ENCODE measurements at places on chromosomes 1 and 21.

- H3K4me3 ChIP-seq = no peak overlapping the region
- no peak overlapping the region for H3K27ac ChIP-seq
- H3K4me1 ChIP-seq = peaks cover 3% of the 10 kb centered on the region
Observed at GRCh38 chr21:26070822-26071425, 99.6 kb downstream of the APP start.

- no peak overlapping the region for H3K27ac ChIP-seq
- H3K27me3 ChIP-seq = no peaks in the 10 kb centered on the region
- H3K4me3 ChIP-seq = no peak overlapping the region
- 0 out of 2 replicates have a peak, but pooled peaks cover 3% of the 10 kb centered on the region for H3K4me1 ChIP-seq
Observed at GRCh38 chr21:45488931-45489721, 53.1 kb downstream of the SLC19A1 start.

DNA sequence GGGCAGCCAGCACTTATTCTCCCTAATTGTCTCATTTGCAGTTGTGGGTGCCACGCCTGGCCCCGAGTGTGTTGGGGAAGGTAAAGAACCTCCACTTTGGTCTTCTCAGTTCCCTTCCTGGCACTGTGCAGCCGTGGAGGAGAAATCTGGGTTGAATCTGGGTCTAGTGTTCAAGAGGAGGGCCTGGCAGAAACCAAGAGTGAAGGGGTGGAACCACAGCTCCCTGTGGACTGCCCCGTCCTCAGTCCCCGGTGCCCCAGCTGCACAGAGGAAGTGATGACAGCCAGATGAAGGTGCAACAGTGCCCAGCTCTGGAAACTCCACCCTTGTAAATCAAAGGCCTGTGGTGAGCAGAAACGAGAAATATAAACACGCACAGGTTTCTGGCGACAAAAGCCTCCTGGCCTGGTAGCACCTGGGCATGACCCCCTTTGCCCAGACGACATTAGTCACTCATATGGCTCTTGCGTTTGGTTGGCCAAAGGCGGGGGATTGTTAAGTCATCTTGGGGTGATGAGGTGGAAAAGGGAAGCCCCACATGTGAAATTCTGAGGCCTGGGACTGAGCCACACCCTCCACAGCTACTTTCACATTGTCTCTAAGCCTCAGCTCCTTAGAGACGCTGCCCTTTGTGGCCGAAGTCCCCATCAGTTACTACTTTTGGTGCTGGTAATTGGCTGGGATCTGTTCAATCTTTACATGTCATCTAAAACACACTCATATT lies 4.2 kb upstream of the ECE1 start:
- H3K4me3 ChIP-seq = no peak overlapping the region
- no peaks in the 10 kb centered on the region for H3K36me3 ChIP-seq
- no peak for DNase-seq
- no peak overlapping the region for H3K27ac ChIP-seq

- DNase-seq = no peak
- H3K27me3 ChIP-seq = no peaks in the 10 kb centered on the region
- H3K4me3 ChIP-seq = no peak overlapping the region
- H3K27ac ChIP-seq = no peak overlapping the region
- 0 out of 2 replicates have a peak, but pooled peaks cover 5% of the 10 kb centered on the region for H3K4me1 ChIP-seq
Observed at GRCh38 chr1:90346757-90347156, 351.8 kb downstream of the ZNF326 start.

GRCh38 chr1:10629091-10629815 lies 154.5 kb downstream of the PEX14 start:
- H3K4me3 ChIP-seq = no peak overlapping the region
- no peaks in the 10 kb centered on the region for H3K4me1 ChIP-seq
- H3K27ac ChIP-seq = no peak overlapping the region
- no peak for DNase-seq

DNA sequence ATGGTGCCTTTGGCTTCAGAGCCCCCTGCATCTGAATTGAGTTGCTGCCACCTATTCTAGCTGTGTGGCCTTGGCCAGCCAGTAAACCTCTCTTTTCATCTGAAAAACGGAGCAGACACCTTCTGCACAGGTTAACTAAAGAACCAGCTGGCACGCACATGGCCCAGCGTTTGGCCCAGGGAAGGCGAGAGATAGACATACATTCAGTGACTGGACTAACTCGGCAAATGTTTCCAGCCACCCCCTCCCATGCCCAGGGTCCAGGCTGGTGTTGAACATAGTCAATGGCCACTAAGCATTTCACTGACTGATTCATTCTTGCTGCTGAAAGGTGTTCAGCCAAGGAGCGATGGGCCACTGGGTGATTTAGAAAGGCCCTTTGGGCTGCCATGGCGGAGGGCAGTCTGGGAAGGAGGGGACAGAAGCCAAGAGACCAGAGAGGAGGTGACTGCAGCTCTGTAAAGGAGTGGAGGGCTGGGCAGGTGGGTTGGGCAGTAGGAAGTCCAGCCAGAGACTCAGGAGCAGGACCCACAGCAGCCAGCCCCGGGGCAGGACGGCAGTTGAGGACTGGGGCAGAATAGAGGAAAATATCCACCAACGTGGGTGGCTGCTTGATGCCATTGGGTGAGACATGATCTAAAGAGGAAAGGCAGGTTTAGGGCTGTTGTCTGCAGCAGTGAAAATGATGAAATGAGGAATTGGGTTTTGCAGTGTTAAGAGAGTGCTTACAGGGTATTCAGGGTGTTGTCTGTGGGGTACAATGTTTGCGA lies 184.3 kb downstream of the HIVEP3 start:
- DNase-seq = no peak
- no peaks in the 10 kb centered on the region for H3K27me3 ChIP-seq
- H3K36me3 ChIP-seq = no peaks in the 10 kb centered on the region
- H3K27ac ChIP-seq = no peak overlapping the region

DNA sequence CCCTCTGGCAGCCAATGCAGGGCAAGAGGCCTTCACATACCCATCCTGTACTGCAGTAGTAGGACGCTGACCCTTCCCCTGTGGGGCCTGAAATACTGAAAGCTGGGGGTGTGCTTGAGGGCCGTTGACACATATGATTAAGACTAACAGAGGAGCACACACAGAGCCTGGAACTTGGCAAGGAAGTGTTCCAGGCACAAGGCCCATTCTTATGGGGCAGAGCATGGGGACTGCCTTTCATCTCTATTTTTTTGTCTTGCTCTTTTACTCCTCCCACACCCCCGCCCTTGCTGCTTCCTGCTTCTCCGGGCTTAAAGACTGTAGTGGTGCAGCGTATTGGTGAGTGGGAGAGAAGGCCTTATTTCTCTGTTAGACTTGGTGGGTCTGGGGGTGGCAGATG lies 137.4 kb downstream of the BACH1 start:
- H3K27me3 ChIP-seq = no peaks in the 10 kb centered on the region
- H3K27ac ChIP-seq = no peak overlapping the region
- no peak overlapping the region for H3K4me3 ChIP-seq
- peaks cover 2% of the 10 kb centered on the region for H3K36me3 ChIP-seq
- no peak for DNase-seq

GRCh38 chr1:229032375-229032774 lies 238.5 kb upstream of the RAB4A start:
- H3K27ac ChIP-seq = no peak overlapping the region
- DNase-seq = no peak
- no peaks in the 10 kb centered on the region for H3K36me3 ChIP-seq
- no peaks in the 10 kb centered on the region for H3K27me3 ChIP-seq
- no peak overlapping the region for H3K4me3 ChIP-seq

GRCh38 chr1:234633246-234634003 lies 23.4 kb upstream of the IRF2BP2 start:
- H3K36me3 ChIP-seq = no peaks in the 10 kb centered on the region
- H3K27me3 ChIP-seq = no peaks in the 10 kb centered on the region
- peaks cover 10% of the 10 kb centered on the region for H3K4me1 ChIP-seq
- no peak overlapping the region for H3K4me3 ChIP-seq

DNA sequence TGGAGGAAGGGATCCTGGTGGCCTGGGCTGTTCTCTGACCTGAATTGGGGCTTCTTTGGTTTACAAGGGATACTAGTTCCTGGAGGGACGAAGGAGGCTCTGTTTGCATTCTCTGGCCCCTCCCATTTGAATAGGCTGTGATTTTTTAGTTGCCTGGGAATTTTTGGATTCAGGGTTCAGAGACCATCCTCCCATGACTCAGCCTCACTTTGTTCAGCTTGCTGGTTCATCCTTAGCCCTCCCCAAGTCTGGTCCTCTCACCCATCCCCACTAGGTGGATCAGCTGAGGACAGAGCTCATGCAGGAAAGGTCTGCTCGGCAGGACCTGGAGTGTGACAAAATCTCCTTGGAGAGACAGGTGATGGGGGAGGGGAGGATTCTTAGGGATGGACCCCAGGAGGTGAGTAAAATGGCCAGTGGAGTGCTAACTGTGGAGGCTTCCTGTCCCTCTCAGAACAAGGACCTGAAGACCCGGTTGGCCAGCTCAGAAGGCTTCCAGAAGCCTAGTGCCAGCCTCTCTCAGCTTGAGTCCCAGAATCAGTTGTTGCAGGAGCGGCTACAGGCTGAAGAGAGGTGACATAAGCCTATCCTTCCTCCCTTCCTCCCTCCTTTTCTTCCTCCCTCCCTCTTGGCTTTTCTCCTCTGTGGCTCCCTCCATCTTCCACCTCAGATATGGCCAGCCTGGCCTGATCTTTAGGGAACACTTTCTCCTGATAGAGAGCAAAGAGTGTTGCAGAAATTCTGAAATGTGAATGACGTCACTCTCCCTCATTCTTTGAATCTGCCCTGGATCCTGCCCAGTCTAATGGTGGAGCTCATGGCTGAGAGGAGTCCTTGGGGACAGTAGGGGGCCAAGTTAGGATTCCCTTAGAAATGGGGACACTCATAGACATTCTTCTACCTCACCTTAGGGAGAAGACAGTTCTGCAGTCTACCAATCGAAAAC lies 4.5 kb upstream of the TUFT1 start:
- H3K4me1 ChIP-seq = peaks cover 8% of the 10 kb centered on the region
- H3K27ac ChIP-seq = no peak overlapping the region
- no peak for DNase-seq
- no peak overlapping the region for H3K4me3 ChIP-seq
- H3K27me3 ChIP-seq = no peaks in the 10 kb centered on the region

DNA sequence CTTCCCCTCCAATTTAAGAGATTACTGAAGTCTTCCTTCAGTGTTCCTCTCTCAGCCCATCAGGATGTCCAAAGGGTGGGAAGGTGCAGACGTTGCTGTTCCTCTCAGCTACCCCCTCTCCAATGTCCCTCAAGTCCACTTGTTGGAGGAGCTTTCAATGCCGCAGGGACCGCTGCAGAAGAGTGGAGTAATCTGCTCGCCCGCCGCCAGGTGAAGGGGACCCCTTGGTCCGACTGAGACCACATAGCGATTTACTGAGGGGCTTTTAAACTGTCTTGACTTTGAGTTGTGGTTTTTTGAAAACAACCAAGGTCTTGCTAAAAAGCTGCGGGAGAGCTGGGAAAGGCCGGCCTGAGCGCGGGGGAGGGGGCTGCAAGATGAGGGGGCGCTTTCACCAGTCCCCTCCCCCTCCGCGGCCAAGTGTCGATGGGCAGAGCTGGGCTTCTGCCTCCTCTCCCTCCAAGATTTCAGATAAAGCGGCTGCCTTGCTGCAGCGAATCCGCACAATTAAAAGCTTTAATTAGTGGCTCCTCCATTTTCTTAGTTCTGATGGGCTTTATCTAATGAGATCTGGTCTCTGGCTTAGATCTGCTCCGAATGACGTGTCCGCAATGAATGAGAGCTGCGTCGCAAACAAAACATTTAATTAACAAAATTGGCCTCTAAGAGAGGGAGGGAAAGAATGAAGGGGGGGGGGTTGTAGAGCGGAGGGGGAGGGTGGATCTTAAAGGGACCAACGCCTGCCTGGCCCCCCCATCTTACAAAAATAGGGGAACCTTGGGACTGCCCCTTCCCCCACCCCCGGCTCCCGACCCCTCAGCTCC lies 5.9 kb downstream of the LMO4 start:
- peaks cover 49% of the 10 kb centered on the region for H3K36me3 ChIP-seq
- peak; percentile 17 for DNase-seq

GRCh38 chr1:156434989-156435544 lies 65.5 kb downstream of the MEF2D start:
- no peaks in the 10 kb centered on the region for H3K4me1 ChIP-seq
- H3K27me3 ChIP-seq = peaks cover 11% of the 10 kb centered on the region
- H3K36me3 ChIP-seq = no peaks in the 10 kb centered on the region
- H3K27ac ChIP-seq = no peak overlapping the region
- H3K4me3 ChIP-seq = no peak overlapping the region

DNA sequence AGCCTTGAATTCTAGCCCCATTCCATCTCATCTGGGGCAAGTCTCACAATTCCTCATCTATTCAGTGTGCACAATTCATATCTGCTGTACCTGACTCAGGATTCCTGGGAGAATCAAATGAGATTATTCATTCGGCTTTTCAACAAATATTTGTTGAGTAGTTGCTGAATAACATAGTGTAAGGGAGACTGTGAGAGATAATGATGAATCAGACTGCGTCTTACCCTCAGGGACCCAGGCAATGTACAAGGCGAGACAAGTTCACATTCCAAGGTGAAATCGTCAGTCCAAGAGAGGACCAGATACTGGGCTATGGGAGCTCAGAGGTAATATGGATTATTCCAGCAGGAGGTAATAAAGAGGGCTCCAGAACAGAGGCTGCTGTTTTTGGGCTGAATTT lies 67.8 kb upstream of the SMYD2 start:
- H3K36me3 ChIP-seq = no peaks in the 10 kb centered on the region
- no peak overlapping the region for H3K27ac ChIP-seq
- no peak overlapping the region for H3K4me3 ChIP-seq
- no peak for DNase-seq
- no peaks in the 10 kb centered on the region for H3K27me3 ChIP-seq
- no peaks in the 10 kb centered on the region for H3K4me1 ChIP-seq

GRCh38 chr1:86114816-86115400 lies 41.7 kb downstream of the COL24A1 start:
- DNase-seq = no peak
- no peak overlapping the region for H3K4me3 ChIP-seq

- peak overlapping the region; percentile 72 for H3K4me3 ChIP-seq
- peak; percentile 45 for DNase-seq
- no peaks in the 10 kb centered on the region for H3K27me3 ChIP-seq
- H3K4me1 ChIP-seq = peaks cover 43% of the 10 kb centered on the region
- no peaks in the 10 kb centered on the region for H3K36me3 ChIP-seq
Observed at GRCh38 chr1:41661428-41662060, 177.1 kb upstream of the EDN2 start.

- no peaks in the 10 kb centered on the region for H3K36me3 ChIP-seq
- no peak overlapping the region for H3K4me3 ChIP-seq
Observed at GRCh38 chr1:64692911-64693310, 52.0 kb upstream of the RAVER2 start.

- peak; percentile 24 for DNase-seq
- no peaks in the 10 kb centered on the region for H3K27me3 ChIP-seq
Observed at GRCh38 chr1:204450461-204451257, 39.0 kb upstream of the PPP1R15B start.

DNA sequence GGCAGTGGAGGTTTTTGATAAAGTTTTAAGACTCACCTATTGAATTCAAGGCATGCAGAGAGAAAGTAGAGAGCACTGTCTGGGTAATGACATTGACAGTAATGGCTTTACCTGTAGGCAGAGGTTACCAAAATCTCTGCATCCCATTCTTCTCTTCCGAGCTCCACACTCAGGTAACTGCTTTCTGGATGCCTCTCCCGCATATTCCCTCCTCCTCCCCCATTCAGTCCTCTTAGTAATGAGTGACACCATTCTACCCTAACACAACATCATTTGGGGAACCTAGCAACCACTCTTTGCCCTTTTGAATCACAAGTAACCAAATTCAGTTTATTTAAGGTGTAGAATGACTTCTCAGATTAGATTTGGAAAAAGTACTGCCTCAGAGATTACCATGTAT lies 56.5 kb downstream of the DYRK1A start:
- peaks cover 19% of the 10 kb centered on the region for H3K36me3 ChIP-seq
- no peak overlapping the region for H3K27ac ChIP-seq
- DNase-seq = no peak

- H3K36me3 ChIP-seq = peaks cover 4% of the 10 kb centered on the region
- DNase-seq = peak; percentile 53
- H3K4me1 ChIP-seq = no peaks in the 10 kb centered on the region
- H3K27ac ChIP-seq = no peak overlapping the region
Observed at GRCh38 chr1:44786138-44786840, 1.7 kb downstream of the BEST4 start.

Data from SJCRH30 (cell line).